ENCODE measurements at places on chromosomes 7 and 10.
A peak's percentile ranks its signal among the peaks of the same experiment; 100 is the strongest.

DNA sequence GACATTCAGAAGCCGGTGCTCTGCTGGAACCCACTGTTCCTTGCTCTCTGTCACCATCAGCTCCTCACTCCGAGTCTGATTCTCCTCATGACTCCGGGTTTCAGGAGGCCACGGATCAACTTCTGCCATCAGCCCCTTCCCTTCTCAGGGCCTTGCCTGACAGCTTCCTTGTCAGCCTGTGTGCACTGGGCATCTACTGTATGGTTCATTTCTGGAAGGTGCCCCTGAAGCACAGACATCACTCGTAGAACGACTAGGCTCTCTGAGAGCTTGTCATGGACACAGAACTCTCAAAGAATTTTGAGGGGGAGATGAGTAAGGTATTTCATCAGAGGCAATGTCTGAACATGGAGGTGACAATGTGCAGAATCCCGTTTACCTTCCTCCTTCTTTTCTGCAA lies 396.1 kb downstream of the TNS3 start:
- no peak for DNase-seq

DNA sequence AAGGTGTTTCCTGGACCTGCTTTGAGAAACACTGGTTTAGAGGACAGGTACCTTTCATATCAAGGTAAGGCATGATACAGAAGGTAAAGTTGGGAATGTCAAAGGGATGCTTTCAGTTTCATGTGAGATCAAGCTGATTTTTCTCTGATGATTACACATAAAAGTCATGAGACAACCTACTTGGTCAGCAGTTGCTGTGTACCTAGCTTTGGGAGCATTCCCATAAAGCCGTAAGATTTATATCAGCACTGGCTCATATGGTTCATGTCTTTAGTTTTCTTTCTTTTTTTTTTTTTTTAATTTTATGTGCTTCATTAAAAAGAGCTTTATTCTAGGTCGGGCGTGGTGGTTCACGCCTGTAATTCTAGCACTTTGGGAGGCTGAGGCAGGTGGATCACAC lies 265.3 kb upstream of the LRGUK start:
- DNase-seq = no peak

GRCh38 chr7:64839910-64840309 lies 45.7 kb downstream of the ZNF138 start:
- DNase-seq = no peak

- DNase-seq = no peak
Observed at GRCh38 chr7:104657134-104657533, 328.7 kb downstream of the LHFPL3 start.

DNA sequence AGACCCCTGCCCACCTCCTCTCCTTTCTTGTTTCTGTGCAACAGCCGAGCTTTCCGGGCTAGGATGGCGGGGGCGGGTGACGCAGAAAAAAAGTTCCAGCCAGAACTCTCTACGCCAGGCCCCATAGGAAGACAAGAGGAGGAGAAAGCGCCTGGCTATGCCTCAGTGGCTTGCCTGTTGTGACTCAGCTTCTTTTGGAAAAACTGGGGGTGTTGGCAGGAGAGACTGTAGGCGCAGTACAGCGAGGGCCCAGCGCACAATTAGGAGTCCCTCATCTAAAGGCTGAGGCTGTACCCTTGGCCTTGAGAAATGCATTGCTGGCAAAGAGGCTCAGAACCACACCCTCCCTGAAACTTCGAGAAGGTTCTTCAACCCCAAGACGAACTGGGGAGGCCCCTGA lies 28.0 kb upstream of the KPNA7 start:
- no peak for DNase-seq

DNA sequence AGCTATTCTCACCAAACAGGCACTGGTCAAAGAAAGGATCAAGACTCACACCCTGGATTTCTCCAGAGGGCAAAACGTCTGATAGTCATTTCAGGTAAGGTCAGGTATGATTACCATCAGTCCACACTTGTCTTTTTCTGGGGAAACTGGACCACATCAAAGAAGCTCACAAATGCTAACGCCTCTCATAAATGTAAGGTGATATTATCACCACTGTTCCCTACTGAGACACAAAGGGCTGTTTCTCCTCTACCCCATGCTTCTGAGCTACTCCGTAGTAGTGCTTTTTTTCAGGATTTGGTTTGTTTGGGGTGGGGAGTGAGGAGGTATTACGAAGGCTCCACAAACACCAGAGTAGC lies 51.6 kb downstream of the CREB3L2 start:
- no peak for DNase-seq

DNA sequence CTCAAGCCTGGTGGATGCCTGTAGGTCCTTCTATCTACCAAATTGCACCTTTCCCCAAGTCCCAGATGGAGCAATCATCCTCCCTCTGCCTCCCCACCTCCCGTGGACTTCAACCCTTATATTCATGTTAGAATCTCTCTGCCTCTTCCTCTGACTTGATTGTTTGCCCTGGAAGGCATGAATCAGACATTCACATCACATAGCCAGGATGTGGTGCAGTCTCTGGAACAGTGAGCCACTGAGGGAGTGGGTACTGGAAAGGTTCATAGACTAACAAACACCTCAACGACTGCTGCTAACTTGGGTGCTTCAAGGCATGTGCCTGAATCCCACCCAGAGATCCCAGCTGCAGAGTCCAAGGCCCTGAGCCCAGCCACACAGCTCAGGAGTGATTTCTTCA lies 494.0 kb downstream of the TNS3 start:
- DNase-seq = no peak

- no peak for DNase-seq
Observed at GRCh38 chr7:130379019-130379418, 1.3 kb upstream of the CPA1 start.

DNA sequence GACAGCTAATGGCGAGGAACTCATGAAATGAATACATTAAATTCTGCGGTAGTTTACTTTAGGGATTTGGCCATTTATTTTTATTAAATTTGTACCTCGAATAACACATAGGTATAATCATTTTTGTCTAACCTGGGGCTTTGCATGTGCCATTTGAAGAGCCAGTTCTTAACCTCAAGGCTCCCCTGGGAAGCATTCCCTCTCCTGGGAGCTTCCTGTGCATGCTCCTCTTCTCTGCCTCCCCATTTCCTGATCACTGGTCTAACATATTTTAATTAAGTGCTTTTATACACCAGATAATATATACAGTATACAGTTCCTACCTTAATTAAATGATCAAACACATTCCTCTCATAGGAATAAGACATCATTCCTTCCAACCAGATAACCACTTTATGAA lies 183.9 kb upstream of the FZD1 start:
- DNase-seq = no peak

DNA sequence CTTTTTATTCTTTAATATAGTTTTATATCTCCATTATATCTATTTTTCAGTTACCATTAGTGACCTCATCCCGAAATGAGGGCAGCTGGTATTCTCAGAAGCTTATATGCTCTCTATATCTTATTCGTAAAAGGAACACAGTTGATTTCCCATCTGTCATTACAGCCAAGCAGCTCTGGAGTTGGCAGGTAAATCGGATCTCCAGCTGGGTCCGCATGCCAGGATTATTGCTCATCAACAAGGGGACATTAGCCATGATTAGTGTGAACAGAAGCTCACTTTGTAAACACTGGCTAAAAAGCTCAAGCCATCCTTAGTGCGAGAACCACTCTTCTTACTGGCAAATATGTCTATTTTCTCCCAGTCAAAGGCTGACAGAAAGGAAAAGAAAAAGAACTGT lies 180.3 kb downstream of the NPSR1 start:
- no peak for DNase-seq

DNA sequence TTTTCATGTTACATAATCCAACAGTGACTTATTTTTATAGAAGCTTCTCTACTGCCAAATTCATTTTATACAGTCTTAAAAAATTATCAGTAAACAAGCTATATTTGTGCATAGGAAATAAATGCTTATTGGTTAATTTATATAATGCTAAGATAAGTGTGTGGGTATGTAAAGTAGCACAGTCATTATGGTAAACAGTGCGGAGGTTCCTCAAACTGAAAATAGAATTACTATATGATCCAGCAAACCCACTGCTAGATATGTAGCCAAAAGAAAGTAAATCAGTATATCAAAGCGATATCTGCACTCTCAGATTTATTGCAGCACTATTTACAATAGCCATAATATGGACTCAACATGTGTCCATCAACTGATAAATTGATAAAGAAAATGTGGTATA lies 71.1 kb downstream of the ATRNL1 start:
- no peak for DNase-seq

- DNase-seq = no peak
Observed at GRCh38 chr7:17342756-17343155, 44.3 kb downstream of the AHR start.

GRCh38 chr10:90589825-90590224 lies 268.0 kb downstream of the HTR7 start:
- no peak for DNase-seq

GRCh38 chr7:158743219-158743618 lies 38.6 kb upstream of the NCAPG2 start:
- no peak for DNase-seq

- no peak for DNase-seq
Observed at GRCh38 chr7:35705932-35706461, 11.1 kb upstream of the HERPUD2 start.

- no peak for DNase-seq
Observed at GRCh38 chr10:79128923-79129305, 60.1 kb downstream of the ZMIZ1 start.

GRCh38 chr7:146249272-146249671 lies 132.7 kb downstream of the CNTNAP2 start:
- no peak for DNase-seq

DNA sequence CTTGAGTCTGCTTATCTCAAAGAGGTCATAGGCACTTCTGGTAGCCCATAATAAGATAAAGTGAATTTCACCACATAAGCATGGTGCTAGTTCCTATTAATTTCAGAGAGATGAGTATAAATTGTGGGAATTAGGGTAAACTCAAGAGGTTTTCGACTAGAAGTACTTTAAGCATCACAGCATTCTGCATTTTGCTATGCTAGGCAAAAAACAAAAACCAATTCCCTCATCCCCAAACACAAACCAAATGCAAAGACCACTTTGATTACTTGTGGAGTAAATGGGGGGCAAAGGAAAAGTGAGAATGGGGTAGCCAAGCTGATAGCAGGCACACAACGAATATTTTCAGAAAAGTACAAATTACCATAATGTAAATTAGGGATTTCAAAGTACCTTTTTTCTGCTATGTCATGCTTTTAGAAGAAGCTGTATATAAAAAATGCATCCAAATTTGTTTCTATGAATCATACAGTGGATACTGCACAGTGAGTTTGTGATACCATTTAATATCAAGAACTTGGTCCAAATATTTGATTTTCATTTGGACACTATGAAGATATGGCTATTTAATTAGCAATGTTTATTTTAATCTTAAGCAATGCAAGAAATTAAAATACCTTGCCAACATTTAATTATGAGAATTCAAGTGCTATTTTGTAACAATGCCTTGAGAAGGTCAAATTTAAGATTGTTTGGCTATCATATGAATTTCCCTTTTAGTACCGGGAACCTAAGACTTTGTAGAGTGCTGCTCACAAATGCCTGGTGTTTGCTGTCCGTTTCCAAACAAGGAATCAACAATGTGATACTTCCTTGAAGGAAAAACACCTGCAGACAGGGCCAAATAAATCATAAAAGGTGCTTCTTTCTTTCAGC lies 455.5 kb downstream of the PHTF2 start:
- no peak for DNase-seq

GRCh38 chr7:98864731-98865453 lies 4.9 kb downstream of the TMEM130 start:
- DNase-seq = no peak

GRCh38 chr7:28328822-28329660 lies 83.3 kb upstream of the CREB5 start:
- DNase-seq = no peak

GRCh38 chr7:47290466-47290865 lies 291.4 kb downstream of the TNS3 start:
- DNase-seq = no peak

DNA sequence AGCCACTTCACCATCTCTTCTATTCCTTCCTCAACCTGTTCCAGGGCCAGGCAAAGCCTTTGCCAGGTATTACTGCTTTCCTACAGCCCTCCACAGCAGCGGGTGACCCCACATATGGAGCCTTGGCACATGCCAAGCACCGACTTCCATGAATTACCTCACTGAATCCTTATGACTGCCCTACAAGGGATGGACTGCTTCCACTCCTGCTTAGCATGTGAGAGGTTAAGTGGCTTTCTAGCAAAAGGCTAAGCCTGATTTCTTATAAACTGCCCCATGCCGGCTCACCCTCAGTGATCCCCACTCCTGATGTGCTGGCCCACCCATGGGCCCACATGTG lies 44.0 kb upstream of the PDLIM1 start:
- DNase-seq = no peak

GRCh38 chr10:49598164-49598856 lies 11.8 kb upstream of the SLC18A3 start:
- no peak for DNase-seq

GRCh38 chr10:109866168-109866994 lies 56.9 kb downstream of the XPNPEP1 start:
- DNase-seq = no peak

GRCh38 chr7:34184466-34184865 lies 279.1 kb downstream of the BMPER start:
- no peak for DNase-seq

- no peak for DNase-seq
Observed at GRCh38 chr7:43531700-43532099, 51.2 kb upstream of the STK17A start.

GRCh38 chr10:87505366-87506111 lies 846 bp downstream of the MINPP1 start:
- peak; percentile 10 for DNase-seq

- no peak for DNase-seq
Observed at GRCh38 chr7:19439517-19439916, 269.3 kb downstream of the POLR1F start.

- DNase-seq = no peak
Observed at GRCh38 chr10:69801094-69801433, 642 bp upstream of the COL13A1 start.

DNA sequence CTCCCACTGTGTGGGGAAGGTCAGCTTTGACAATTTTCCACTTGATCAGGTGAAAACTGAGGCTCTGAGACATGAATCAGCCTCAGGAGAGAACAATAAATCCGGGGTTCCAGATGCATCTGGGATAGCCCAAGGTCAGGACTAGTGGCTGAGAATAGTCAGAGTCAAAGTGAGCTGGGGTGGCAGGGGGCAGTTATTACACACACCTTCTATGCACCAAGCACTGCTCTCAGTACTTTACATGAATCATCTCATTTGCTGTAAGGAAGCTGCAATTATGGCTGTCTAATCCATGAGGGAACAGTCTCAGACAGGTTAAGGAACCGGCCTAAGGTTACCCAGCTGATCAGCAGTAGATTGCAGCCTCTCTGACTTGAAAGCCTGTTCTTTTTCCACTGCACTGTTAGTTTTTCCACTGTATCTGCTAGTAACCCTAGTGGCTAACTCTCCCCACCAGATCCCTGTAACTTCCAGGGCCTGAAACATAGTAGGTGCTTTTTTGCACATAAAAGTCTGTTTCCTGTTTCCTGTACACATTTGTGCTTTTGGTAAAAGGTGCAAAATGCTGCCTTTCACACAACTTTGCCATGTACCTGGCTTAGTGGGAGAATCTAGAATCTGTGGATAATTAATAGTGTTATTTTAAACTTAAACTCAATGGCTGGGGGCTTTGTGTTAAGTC lies 125.9 kb downstream of the EMX2 start:
- DNase-seq = no peak

Measured in stimulated activated CD8-positive, alpha-beta memory T cell treated with anti-CD3 and anti-CD28 coated beads, Interleukin-15, amount 100 ng/mL, for 4 hours (primary cell).